Germinal center (tissue), 1 donor: ENCODE measurements at places on chromosomes 2 and 18.
A peak's percentile ranks its signal among the peaks of the same experiment; 100 is the strongest.

- no peak for DNase-seq
Measured at GRCh38 chr2:27705851-27706622, 42.3 kb downstream of the SLC4A1AP start.

- DNase-seq, result no peak
Measured at GRCh38 chr2:146438246-146438645, 1406.6 kb upstream of the ACVR2A start.

DNA sequence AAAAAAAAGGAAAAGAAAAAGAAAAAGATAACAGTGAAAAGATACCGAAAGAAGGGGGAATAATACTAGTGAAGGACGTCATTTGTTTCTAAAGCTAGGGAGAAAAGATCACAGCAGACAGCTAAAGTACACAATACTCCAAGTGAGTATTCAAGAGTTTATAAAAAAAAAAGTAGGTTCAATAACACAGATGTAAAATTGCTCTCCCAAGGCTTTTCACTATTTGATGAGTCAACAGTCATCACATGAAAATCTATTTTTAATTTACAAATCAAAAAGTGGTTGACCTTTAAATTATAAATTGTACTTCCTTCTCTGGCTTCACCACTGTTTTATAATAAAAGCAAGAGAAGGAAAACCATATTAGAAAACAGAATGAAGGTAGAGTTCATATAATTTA, 144.0 kb downstream of the ZRANB3 start:
- DNase-seq, result no peak

DNA sequence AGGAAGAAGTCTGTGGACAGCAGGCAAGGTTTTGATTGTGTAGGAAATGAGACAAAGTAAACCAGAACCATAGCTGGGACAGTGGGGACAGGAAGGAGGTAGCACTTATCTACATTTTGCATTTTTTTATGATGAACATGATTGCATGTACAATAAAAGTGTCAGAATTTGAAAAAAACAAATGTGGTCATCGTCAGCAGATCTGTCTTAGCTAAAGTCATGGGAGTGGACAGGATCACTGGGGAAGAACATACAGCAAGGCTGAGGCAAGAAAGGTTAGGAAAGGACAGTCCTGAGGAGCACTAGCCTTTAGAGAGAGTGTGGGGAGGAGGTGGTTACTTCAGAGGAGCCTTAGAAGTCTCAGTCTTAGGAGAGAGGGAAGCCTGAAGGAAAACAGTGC, 35.1 kb upstream of the SLC14A2 start:
- no peak for DNase-seq

DNA sequence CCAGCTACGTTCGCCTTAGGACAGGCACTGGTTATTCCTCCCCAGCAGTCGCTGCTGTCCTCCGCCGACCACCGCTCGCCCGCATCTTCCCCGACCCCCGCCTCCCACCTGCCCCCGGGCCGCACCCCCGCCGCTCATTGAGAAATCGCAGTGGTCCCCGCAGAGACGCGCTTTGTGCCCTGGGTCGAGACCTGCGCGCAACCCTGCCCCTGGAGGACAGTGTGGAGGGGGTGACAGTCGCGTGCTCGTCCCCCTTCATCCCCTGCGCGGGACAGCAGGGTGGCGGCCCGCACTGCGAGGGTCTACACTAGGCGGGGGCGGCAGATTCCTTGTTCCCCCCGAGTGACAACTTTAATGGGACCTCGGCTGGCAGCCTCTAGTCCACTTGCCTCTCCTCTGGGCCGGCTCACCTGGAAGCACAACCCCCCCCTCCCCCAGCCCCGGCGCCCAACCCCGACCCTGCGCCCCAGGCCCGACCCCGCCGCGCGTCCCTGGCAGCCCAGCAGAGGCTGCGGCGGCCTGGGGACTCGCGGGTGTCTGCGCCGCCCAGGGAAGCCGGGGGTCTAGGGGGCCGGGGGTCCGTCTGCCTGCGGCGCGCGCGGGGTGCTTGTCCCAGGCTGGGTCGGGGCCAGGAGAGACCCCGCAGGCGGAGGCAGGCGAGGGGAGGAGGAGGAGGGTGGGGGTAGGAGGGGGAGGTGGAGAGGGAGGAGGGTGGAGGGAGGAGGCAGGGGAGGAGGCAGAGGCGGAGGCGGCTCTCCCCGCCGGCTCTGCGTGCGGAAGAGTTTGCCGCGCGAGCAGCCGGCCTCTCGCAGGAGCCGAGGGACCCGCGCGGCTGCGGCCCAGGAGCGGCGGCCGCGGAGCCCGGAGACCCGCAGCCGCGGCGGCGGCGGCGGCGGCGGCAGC, at the start of gene NPAS2:
Gene NPAS2, plus strand, starts transcription at position 770 of the 903 bp plus-strand sequence. CDS start 84,616 bp downstream, outside the sequence.
- no peak for DNase-seq

DNA sequence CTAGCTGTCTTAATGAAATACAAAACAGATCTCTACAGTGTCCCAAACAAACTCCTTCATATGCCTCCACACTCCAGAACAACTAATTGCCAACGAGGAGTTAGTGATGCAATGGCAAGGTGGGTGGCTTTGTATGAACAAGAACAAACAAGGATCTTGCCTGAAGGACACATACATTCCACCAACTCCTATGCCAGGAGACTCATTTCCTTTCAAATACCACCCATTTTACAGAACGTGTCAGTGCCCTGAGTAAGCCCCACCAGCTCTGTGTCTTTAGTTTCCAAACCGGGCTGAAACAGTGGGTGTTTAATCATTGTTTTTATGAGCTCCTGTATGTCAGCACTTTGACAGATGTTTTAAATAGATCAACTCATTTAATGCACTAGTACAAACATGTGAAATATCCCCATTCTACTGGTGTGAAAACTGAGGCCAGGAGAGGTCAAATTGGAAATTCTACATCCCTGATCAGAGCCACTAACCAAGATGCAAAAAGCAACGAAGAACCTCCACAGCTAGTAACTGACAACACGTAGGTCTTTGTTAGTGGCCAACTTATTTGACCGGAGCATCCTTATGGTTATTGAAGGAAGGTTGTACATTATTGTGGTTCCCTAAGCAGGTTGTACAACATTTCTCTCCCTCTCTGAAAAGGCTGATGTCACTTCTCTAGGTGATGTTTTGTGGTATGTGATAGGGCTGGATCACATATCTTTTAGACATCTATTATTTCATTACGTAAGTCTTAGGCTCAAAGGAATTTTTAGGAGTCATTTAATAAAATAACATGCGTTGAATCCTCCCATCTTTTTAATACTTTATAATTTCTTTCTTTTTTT, 534.9 kb upstream of the TNP1 start:
- DNase-seq, result no peak

GRCh38 chr2:101327863-101328394, 19.4 kb upstream of the RNF149 start:
- no peak for DNase-seq

DNA sequence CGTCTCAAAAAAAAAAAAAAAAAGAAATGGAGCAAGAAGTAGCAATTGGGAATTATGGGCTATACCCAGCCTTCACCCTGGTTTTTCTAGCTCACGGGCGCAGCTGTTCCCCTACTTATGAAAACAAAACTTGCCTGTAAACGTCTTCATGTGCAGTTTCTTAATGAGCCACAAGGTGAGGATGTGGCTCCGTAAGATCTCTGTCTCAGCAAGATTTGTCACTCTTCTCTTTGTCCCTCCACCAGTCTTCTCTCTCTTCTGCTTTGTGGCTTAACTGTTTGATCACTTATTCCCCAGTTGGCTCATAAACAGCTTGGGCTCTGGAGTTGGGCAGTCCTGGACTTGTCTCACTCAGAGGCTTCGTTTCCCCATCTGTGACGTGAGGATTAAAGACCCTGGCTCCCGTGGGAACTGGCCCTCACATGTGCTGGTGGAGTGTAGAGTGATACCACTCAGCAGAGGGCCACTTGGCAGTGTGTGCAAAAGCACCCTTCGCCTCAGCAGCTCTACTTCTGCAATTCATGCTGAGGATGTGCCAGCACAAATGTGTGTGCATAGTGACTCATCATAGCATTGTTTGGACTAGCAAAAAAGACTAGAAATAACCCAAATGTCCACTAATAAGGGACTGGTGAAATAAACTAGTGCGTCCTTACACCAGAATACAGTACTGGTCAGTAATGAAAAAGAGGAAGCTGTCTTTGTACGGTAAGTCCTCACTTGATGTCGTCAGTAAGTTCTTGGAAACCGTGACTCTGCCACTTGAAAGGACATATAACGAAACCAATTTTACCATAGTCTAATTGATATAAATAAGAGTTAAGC, 8.7 kb downstream of the CEP68 start:
- DNase-seq, result peak; percentile 64

DNA sequence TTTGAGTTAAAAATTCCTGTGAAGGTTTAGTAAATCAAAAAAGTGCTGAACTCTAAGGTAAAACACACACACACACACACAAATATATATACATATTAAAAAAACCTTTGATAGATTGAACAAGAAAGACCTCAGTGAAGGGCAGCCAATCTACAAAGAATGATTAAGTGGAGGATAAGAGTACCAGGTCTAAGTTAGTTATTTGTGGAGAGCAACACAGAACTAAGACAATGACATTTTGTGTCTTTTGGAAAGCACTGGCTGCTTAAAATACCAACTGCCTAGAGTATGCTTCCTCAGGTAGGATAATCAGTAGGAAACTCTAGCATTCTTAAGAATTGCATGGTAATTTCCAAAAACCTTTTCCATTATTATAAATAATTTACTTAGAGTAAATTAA, 481.4 kb upstream of the SYT4 start:
- DNase-seq, result no peak

- DNase-seq, result no peak
Measured at GRCh38 chr2:210899131-210899530, 342.7 kb downstream of the CPS1 start.

- DNase-seq, result no peak
Measured at GRCh38 chr2:128720080-128721022, 401.7 kb upstream of the HS6ST1 start.

DNA sequence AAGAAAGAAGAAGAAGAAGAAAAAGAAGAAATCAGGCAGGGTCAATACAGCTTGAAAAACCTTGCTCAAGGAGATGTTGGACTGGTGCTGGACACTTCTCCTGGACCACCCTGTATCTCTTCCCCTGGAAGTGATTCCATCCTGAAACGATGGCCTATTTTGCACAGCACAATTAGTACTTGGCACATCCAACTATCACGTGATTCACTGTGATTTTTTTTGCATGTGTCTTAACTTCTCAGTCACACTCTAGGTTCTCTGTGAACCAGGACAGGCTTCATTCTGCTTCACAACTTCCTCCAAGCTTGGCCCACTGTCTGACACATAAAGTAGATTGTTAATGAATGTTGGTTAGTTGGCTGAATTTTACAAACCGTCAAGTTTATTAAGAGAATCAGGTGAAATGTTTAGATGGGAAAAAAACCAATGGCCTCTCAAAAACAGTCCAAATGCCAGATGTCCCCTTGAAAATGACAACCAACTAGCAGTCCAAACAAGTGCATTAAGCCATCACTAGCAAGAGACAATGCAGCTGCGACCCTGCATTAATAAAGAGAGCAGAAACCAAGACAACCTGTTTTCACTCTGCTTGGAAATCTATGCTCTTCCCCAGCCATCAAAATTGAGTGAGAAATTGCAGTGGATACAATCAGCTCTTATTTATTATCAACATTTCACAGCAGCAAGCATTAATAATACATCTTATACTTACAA, 300.0 kb upstream of the CHAC2 start:
- no peak for DNase-seq

GRCh38 chr18:46035696-46036680, 36.1 kb downstream of the PSTPIP2 start:
- DNase-seq, result no peak

GRCh38 chr2:176814274-176814673, 398.3 kb upstream of the HNRNPA3 start:
- no peak for DNase-seq

DNA sequence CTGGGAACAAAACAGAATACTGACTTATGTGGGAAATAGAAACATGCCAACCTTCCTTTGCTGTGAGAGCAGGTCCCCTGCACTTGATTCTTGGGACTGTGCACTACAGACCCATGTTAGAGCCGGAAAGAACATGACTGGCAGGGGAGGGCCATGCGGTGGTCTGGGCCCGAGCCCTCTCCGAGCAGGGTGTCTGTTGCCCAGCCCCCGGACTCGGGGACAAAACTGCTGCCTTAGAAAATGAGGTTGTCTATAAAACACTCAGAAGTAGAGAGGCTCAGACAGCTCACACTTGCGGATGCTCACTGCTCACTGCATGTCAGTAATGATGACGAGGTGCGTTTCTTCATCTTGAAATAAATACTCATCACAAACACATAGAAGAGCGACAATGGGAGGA, 270.7 kb upstream of the HDAC4 start:
- DNase-seq, result no peak

DNA sequence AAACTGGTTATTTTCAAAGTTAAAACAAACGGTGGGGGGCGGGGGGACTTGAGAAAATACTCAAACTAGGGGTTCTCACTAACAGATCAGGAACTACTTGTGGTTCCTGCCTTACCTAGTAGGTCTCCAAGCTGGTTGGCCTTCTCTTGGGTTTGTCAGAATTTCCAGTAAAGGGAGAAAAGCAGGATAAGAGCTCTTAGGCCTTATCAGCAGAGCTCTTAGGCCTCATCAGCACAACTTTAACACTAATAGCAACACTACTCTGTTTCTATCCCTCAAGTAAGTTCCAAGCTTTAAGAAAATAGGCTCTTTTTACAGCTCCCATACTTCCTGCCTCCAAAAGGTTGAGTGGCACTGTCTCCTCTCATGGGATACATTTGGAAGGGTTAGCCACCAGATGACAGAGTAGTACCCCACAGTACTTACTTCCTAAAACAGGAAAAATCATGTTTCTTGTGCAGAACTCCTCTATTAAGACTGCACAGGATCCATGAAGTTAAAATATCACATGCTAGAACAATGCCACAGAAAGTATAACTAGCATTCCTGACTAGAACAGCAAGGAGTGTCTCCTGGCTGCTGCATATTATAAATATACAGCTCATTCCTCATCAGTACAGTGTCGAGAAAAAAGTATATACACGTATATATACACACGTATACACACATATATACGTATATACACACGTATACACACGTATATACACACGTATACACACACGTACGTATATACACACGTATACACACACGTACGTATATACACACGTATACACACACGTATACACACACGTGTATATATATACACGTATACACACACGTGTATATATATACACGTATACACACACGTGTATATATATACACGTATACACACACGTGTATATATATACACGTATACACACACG, 6.1 kb downstream of the FBXO11 start:
- no peak for DNase-seq

DNA sequence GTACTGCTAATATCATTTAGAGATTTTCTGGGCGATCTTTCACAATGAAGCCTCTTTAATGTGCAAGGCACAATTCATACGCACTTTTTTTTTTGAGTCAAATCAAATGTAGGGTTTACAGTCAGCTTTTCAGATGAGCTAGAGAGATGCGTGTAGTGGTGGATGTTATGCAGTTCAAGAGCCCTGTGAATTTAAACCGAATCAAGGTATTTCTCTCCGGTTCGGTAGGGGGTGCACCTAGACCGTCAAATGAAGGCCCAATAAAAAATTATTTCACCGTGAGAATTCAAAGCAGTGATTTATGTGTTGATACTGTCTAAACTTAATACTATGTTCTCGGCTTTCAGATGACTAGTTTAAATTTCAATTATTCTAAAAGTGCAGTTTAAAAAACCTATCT, 1.1 kb downstream of the PTH2R start:
- DNase-seq, result no peak

- no peak for DNase-seq
Measured at GRCh38 chr2:66496670-66497420, 61.9 kb downstream of the MEIS1 start.

GRCh38 chr2:151422917-151423439, 13.3 kb downstream of the RIF1 start:
- DNase-seq, result no peak
